ENCODE measurements at places on chromosomes 5 and 9.

DNA sequence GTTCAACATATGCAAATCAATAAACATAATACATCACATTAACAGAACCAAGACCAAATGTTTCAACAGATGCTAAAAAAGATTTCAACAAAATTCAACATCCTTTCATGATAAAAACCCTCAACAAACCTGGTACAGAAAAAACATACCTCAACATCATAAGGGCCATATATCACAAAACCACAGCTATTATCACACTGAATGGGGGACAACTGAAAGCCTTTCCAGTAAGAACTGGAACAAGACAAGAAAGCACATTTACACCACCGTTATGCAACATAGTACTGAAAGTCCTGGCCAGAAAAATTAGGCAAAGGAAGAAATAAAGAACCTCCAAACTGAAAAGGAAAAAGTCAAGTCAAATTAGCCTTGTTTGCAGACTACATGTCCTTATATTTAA is 93.6 kb downstream of the DTWD2 start:
- DNase-seq, result no peak

DNA sequence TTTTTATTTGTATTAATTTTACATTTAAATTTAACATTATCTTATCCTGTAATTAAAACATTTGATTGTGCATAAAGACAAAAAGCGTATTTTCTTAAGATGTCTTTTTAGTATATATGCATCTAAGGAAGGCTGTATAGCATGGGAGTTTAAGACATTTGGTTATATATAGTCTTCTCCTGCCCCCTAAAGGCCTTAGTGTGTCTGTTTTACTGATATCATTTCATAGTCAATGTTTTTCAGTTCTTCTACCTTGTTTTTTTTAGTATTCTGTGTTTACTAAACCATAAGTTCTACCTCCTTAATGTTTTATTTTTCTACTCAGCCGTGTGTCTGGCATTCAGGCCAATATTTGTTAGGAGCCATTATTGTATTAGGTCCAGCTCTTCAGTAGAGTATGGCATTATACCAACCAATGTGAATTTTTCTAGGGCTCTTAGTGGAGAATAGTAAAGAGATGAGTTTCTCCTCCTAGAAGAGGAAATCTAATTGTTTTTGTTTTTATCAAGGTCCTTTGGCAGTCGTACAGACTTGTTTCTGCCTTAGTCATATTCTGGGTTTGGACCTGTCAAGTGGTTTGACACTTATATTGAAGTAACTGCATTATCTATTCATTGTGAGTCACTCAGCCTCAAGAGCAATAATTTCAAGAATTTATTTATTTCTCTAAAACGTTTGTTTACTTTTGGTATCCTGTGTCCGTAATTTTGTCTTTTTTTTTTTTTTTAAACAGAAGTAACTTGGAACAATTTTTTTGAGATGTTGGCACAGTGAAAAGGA is 74.8 kb downstream of the SLF1 start:
- no peak for DNase-seq

DNA sequence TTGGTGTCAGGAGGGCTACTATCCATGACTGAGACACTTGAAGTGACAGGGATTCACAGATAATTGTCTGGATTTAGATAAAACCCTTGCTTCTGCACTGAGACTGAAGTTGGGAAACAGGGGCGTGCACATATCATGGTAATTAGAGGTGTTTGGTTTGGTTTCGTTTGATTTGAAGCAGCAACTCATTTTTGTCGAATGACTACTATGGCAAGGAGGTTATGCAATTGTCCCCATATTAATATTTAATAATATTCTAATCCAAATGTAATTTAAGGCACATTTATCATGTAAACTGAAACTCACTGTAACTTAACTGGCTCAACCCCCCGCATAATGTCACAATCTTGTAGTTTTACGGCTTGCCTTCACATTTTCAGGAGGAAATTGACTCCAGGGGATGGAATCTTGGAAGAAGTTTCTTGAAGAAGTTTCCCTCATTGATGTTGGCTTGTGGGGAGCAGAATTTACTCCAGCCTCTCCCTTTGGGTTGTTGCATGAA is 12.5 kb downstream of the ZNF366 start:
- DNase-seq, result no peak

DNA sequence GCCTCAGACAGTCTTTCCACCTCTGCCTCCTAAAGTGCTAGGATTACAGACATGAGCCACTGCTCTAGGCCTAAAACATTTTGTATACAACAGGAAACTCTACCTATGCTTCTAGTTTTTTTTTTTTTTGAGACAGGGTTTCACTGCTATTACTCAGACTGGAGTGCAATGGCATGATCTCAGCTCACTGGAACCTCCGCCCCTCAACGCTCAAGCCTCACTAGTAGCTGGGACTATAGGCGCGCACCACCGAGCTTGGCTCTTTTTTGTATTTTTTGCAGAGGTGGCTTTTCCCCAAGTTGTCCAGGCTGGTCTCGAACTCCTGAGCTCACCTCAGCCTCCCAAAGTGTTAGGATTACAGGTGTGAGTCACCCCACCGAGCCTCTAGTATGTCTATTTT is 5.4 kb downstream of the HSPA9 start:
- no peak for DNase-seq

DNA sequence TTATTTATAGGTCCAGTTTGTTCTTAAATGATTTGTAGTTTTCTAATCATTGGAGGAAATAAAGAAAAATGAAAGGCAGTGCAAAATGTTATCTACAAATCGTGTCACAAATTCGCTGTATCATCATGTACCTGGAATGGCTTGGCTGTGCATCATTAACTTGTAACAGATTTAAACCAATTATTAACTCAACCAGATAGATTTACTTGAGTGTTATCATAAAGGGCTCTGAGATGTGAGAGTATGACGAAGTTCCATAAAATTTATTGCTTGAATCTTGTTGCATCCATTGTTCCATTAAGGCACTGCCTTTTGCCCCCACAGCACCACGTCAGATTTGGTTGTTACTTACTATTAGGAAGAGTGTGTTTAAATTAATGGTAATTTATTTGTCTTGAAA is 23.5 kb downstream of the PCSK5 start:
- DNase-seq, result no peak

DNA sequence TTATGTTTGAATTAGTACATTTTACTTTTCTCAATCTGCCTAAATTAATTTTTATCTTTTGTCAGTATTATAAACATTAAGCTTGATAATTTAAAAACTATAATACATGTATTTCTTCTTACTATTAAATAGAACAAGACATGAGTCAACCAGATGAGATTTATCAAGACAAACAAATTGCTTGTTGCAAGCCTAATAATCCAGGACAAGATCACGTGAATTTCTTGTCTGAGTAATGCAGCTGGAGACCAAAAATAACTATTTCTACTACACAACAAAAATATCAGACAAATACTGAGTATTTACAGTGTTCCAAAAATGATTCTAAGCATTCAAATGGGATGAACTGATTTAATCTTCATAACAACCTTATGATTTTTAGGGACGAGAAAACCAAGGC is 339.1 kb upstream of the PRR16 start:
- no peak for DNase-seq

- no peak for DNase-seq
These were observed 146.0 kb upstream of the FBXL7 start for GRCh38 chr5:15354021-15354420.

DNA sequence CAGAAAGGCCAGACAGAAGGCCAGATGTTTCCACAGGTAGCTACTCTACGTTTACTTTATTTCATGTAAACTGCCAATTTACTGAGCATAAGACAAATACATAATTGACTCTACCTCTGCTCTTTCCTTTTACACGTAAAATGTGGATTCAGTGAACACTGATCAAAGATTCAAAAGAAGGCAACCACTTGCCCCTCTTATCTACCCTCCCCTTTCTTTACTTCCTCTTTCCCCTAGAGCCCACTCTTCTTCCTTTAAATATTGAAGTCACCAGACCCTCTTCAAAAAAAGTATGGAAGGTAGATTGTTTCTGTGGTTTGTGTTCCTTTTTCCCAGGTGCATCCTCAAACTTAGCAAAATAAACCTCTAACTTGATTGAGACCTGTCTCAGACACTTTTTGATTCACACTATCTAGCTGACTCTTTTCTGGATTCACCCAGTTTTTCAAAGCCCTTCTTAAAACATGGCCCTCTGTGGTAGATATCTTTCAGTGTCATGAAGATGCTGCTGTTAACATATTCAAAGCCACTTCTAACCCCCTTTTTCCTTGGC is 6.7 kb downstream of the FAM114A2 start:
- DNase-seq, result no peak

DNA sequence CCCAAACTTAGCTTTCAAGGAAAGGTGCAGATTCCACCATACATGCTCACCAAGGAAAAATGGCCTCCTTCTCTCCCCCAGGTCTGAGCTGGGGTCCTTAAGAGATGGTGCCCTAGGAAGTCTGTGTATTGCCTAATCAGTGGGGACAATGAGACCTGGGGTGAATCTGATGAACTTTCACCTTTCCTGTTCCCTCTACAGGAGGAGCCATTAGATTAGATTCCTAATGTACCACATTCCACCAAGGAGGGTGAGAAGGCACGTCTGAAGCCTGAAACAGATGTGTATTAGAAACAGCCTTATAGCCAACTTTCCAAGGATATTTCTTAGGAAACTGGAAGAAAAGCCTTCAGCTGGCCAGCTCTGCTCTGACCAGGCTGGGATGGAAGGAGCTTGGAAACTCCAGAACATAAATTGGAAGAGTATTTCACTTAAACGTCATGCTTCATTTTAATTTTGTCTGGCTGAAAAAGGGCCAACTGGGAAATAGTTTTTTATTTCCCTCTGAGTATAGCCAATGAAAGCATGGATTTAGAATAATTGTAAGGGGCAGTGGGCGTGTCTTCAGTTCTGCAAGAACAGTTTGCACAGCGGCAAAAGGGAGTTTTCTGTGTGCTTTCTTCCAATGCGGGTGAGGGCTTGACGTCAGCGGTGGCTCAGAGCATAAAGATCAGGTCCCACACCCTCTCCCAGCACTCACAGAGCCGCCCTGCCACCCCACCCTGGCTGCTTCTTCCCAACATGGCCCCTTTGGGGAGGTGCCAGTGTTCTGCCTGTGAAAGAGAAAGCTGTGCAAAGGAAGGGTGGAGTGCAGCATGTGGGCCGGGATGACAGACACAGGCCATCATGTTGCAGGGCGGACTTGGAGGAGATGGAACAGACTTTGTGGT is 210.9 kb downstream of the ESM1 start:
- DNase-seq, result no peak

GRCh38 chr5:160496784-160497183 is 75.1 kb downstream of the PTTG1 start:
- DNase-seq, result no peak

DNA sequence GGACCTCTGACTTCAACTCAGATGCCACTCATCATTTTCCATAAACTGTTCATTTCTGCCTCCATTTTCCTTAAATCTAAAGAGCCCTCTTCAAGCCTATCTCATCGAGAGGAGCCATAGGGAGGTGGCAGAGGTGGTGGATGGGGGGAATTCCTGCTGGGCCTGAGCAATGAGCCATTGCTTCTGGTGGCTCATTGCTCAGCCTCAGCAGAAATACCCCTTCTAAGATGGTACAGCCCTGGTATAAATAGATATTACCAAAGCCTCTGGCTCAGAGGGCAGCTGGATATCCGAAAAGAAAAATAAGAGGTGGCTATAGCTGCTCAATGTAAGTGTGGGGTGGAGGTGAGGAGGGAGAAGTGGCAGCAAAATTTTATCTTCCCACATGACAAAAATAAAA is 313.5 kb downstream of the CAAP1 start:
- DNase-seq, result no peak

DNA sequence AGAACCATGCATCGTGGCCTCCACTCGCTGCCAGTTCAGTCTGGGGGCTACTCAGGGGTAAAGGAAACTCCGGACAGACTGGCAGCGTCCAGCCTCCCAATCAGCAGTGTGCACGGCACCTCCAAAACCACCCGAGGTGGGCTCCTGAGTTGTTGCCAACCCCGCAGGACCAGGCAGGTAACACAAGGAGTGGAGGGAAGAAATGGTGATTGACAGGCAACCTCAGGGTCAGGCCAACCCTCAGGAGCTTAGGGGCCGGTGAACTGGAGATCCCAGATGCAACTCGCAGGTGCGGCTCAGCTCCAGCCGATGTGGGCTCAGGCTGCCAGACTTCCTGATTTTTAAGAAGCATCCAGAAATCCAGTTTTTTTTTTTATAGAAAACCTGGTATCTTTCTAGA is 37.3 kb upstream of the AKNA start:
- DNase-seq, result no peak

GRCh38 chr9:96173640-96174039 is 128.3 kb downstream of the HSD17B3 start:
- DNase-seq, result no peak

GRCh38 chr5:104965006-104965405 is 1402.4 kb upstream of the NUDT12 start:
- DNase-seq, result no peak

GRCh38 chr9:18058564-18059442 is 415.1 kb upstream of the ADAMTSL1 start:
- DNase-seq, result no peak

- DNase-seq, result no peak
These were observed 15.1 kb upstream of the POMT1 start for GRCh38 chr9:131487621-131488031.

GRCh38 chr5:9502050-9502834 is 43.6 kb downstream of the SEMA5A start:
- DNase-seq, result no peak

DNA sequence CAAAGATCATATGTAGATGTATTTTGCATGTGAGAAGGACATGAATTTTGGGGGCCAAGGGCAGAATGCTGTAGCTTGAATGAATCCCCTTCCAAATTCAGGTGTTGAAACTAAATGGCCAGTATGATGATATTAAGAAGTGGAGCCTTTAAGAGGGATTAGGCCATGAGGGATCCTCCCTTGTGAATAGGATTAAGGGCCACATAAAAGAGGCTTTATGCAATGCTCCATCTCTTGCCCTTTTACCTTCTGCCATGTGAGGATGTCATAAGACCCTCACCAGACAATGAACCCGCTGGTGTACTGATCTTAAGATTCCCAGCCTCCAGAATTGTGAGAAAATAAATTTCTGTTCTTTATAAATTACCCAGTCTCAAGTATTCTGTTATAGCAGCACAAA is 206.1 kb downstream of the YTHDC2 start:
- DNase-seq, result no peak

GRCh38 chr9:107952773-107953172 is 463.2 kb upstream of the KLF4 start:
- DNase-seq, result no peak

GRCh38 chr5:142014911-142015584 is 2.2 kb upstream of the GNPDA1 start:
- peak; percentile 75 for DNase-seq

- DNase-seq, result no peak
These were observed 110.7 kb downstream of the CCDC192 start for GRCh38 chr5:127813633-127814587.
